ENCODE measurements at places on chromosomes 16 and 17. TPM values are rescaled to one million over a fixed set of nuclear protein-coding genes. Genes with fewer than 3 reads are reported as not detected.

The SPECC1 gene
- 110 TPM for total RNA-seq

The SLC2A4 gene
- not detected for total RNA-seq

The YPEL2 gene
- total RNA-seq: 7.8 TPM

The MT1H gene
- not detected for total RNA-seq

The MIS12 gene
- total RNA-seq: 18.6 TPM
